ENCODE measurements at places on chromosomes 1 and 21.

GRCh38 chr1:43280692-43281091 lies 4.7 kb downstream of the C1orf210 start:
- no peak for DNase-seq

DNA sequence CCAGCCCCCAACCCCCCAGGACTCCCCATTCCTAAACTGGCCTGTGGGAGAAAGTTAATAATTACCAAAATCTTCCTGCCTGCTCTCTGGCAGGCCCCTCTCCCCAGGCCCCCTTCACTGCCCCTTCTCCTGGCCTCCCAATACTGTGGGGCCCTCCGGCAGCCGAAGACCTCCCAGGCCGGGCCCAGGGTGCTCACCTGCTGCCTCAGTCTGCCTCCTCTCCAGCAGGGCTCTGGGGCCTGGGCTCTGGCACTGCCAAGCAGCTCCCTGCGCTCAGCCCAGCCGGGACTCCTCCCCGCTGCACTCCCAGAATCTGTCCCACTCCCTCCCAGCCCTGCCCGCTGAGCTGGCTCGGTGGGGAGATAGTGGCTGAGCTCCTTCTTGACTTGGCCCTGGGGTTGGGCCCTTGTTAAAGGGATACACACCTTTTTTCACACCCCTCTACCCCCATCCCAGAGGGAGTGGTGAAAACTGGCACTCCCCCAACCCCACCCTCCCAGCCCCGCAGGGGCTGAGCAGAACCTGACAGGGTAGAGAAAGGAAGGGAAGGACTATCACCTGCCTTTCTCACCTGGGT lies at the start of gene S100A16:
Gene S100A16, minus strand, starts transcription at position 383 of the 577 bp plus-strand sequence. CDS start 4,986 bp downstream, outside the sequence.
- peak; percentile 79 for DNase-seq

DNA sequence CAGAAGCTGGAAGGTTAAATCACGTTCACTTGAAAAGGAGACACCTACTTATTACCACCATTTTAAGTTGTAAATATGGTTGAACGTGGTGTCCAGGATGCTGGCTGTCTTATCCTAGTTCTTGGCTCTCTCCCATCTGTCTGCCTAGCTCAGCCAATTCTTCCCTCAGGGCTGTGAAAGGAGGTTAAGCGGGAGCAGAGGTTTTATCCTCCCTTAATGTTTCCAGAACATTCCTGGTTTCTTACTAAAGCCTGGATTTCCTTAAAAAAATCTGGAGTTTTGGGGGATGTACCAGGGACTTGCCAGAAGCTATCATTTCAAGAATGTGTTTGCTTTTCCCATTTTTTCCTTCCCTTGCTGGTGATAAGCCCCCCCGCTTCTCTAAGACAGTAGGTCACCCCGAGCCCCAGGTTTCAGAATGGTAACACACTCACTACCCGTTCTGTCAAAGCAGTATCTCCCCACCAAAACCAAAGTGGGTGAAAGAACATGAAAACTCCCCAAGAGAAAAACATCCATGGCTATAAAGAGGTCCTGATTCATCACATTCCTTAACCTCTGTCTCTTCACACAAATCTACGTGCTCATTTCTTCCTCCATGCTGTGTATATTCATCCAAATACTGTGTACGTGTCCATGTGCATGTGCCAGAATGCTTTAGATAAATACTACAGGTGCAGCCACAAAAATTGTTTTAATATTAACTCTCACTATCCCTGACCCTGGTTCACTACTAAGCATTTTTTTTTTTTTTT lies 114.7 kb downstream of the MAP3K21 start:
- no peak for DNase-seq

DNA sequence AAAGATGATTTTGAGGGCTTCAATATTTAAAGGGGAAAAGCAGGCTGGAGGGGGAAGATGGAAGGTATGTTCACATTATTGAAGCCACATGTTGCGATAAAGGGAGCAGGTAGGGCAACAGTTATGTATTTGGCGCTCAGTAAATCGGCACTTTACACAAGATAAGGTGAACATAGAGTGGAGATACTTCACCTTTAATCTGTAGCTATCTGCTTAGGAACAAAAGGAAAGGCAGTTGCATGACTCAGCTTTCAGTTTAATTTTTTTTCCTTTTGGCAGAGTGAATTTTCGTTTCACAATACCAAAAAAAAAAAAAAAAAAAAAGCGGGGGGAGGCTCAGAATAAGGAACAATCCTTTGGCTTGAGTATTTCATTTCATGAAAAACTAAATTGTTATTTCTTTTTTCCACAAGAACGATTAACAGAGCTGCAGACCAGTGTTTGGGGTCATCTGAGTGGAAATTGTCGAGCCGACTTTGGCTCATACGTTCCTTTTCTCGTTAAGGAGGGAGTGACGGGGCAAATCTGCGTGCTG lies 1.1 kb upstream of the COQ8A start:
- DNase-seq: peak; percentile 66

DNA sequence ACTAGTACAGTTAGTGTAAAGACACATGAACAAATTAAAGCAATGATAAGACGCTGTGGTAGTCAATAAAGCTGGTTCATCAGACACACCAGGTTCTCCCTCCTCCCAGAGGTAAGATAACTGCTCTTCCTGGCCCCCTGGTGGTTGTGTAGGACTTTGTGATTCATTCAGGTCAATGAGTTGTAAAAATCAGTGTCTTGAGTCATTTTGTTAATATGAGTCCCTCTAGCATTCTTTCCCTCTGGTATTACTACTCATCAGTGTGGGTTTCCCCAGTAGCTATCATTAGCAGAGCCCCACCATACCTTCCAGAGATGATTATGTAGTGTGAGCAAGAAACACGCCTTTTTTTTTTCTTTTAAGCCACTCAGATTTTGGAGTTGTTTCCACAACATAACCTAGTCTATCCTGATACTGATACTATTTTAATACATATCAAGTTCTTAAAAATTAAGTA lies 3.6 kb upstream of the SETDB1 start:
- peak; percentile 95 for DNase-seq

GRCh38 chr1:166796620-166797236 lies 42.5 kb upstream of the POGK start:
- no peak for DNase-seq

DNA sequence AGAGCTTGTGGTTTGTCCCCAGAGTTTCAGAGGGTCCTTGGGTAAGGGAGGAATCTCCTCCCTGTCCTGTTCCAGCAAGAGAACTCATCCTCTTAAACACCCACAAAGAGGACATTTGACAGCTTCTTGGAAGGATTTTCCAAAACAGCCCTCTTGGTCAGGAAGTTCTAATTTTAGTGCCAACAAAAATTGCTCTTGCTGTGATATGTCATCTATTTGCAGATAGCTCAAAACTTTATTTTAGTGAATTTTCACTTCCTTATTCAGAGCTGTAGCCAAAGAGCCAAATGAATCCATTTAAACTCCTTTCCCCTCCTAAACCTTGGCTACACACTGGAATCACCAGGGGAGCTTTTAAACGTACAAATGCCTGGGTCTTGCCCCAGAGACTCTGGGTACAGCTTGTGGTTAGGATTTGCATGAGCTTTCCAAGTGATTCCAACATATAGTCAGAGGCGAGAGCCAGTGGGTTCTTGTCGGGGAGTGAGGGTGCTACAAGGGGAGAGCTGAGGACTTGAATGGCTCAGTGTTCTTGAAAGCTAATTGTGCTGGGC lies 11.8 kb upstream of the RASSF5 start:
- peak; percentile 74 for DNase-seq

DNA sequence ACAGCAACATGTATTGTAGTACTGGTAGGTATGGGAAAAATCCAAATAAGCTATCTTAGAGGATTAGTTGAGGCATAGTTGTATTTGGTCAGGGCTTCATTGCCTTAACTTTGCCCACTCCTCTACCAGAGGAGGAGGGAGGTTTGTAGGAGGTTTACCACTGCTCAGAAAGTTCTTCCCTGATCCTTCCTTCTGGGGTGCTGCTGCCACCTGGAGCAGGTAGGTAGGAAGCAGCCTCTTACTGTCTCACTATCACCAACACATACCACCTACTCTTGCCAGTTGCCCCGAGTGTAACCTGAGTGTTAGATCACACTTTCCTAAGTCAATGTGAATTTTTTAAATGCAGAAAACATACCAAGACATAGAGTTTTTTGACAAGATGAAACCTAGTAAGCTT lies 24.1 kb upstream of the ZSWIM5 start:
- DNase-seq: no peak

- DNase-seq: no peak
Observed at GRCh38 chr21:30058928-30059327, 107.7 kb downstream of the CLDN17 start.

- DNase-seq: no peak
Observed at GRCh38 chr1:179828554-179829110, 49.0 kb downstream of the TOR1AIP2 start.

DNA sequence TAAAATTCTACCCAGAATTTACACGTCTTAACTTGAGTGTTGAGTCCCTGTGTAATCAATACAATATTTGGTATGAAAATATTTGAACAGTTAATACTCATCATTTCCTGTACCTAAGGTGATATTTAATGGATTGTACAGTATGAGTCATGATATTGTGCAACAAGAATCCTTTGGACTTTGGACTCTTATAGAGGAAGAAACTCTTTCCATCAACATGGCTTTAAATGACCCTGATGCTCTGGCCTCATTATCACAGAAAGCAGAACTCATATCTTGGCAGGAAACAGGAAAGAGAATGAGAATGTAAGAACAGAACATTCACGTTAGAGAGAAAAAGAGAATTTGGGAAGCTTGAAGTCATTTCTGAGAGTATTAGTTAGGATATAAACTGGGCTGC lies 168.8 kb upstream of the B3GALT2 start:
- peak; percentile 39 for DNase-seq

- no peak for DNase-seq
Observed at GRCh38 chr21:18877917-18878316, 474.3 kb upstream of the TMPRSS15 start.

DNA sequence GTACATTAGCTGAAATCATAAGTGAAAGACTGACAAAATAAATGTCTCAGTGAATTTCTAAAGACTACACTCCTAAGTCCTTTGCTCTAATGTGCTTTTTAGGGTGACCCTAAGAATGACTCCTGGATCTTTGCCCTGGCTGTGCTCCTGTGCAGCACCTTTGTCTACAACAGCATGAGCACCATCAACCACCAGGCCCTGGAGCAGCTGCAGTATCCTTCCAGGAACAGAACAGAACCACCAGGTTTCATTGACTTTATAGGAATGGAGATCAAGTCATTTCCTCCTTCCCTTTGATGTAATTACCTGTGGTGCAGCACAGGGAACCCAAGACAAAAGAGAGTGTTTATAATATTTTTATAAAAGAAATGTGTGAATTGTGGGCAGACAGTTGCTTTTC lies 14.1 kb downstream of the GBP6 start:
- DNase-seq: no peak

- DNase-seq: no peak
Observed at GRCh38 chr1:76144247-76144646, 69.7 kb downstream of the ST6GALNAC3 start.

GRCh38 chr1:114559356-114559755 lies 22.1 kb downstream of the BCAS2 start:
- no peak for DNase-seq

DNA sequence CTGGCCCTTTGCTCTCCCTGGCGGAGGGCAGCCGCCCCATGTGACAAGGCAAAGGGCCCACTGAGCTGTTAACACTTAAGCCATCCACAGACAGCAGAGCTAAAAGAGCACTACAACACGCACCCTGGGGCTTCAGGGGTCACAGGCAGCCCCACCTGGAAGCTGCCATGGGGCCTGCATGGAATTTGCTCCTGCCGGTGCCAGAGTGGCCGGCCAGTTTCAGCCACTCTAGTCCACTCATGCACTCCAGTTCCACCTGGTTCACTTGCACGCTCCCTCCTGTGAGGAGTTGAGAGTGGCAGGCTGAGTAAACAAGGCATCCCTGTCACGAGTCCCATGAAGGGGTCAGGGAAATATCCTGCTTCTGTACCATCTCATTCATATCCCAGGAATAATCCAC lies 55.3 kb downstream of the RIMS3 start:
- no peak for DNase-seq

DNA sequence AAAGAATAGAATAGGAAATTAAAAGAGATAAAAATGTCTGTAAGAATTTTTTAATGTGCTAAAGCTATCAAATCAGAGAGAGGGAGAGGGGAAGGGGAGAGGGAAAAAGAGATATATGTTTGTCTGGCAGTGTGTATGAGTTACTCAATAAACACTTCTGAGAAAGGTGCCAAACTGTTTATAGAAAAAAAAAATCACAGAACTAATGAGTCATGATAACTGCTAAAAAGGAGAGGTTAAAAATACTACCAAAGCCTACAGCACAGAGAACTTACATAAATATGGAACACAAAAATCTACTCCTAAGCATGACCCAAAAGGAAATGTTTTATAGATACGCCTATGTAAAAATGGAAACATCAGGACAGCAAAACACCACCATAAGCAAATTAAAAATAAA lies 45.4 kb downstream of the SELENOF start:
- DNase-seq: peak; percentile 24

DNA sequence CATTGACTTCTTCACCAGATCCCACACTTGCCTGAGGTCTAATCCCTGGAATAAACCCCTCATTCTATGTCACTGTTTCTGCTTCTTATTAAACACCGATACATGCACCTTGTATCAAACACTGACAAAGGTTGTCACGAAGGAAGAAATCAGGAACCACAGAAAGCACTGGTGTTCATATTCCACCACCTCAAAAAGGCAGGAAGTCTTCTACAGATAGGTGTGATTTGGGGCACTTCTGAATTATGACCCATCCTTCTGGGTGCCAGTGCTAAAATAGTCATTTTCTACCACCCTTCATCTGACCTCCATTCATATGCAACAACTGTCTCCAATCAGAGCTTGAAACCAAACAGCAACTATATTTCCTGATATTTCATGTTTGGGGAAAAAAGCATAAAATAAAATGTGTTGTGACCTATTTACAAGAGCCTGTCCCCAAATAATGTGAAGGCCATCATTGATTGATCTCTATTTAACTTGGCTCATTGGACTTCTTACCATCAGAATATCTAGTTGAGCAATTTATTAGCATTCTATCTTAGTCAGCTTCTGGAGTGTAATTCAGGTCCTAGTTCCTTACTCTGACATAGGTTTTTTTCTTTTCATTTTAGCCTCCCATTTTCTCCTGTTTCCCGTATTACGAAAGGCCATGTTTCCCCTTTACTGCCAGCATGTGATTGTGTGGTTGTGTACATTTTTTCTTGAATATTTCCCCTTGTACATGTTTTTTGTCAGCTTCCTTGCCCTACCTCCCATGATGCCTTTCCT lies 43.1 kb downstream of the DUSP10 start:
- no peak for DNase-seq

GRCh38 chr1:89794406-89794805 lies 26.4 kb upstream of the LRRC8D start:
- DNase-seq: peak; percentile 74

GRCh38 chr1:54800899-54801759 lies at the start of gene TTC22:
Gene TTC22 (minus strand): TSS chr1:54801323. CDS start chr1:54801163, 160 bp downstream.
- peak; percentile 12 for DNase-seq
